ENCODE measurements at places on chromosomes 4 and X. TPM values are rescaled to one million over a fixed set of nuclear protein-coding genes. Genes with fewer than 3 reads are reported as not detected.

The NXF2B gene
- not detected for total RNA-seq

The FAM53A gene
- total RNA-seq, result 0.89 TPM

The ETDA gene
- total RNA-seq, result not detected

The PAGE4 gene
- total RNA-seq, result not detected

The MUC7 gene
- not detected for total RNA-seq

The ERCC6L gene
- 0.28 TPM for total RNA-seq

The TCP11X2 gene
- total RNA-seq, result not detected

The OTC gene
- total RNA-seq, result not detected

The PPEF1 gene
- total RNA-seq, result not detected

The TRO gene
- total RNA-seq, result 1.9 TPM

The USP17L29 gene
- total RNA-seq, result not detected

The MAGEA9B gene
- not detected for total RNA-seq

The DUSP9 gene
- not detected for total RNA-seq

The VCX2 gene
- not detected for total RNA-seq

The CRLF2 gene
- total RNA-seq, result 0.38 TPM

Measured in CD4-positive, alpha-beta memory T cell (primary cell).